ENCODE measurements at places on chromosomes 1 and 21.

DNA sequence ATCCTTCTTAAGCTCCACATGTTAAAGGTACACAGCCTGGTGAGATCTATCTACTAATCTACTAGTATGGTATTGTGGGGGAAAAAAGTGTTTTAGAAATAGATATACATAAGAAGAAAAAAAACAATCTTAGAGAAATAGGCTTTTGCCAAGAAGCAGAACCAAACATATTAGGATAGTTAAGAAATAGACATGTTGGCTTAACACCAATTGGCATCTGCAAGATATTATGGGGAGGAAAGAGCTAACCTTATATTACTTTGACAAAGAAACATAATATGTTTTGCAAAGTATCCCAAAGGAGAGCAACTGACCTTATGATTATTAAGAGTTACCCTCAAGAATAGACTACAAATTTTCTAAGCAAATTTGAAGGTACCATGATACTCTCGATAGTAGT, 202.9 kb downstream of the BRINP3 start:
- no peak for DNase-seq

- no peak for DNase-seq
Observed at GRCh38 chr1:219792337-219793021, 135.9 kb downstream of the SLC30A10 start.

DNA sequence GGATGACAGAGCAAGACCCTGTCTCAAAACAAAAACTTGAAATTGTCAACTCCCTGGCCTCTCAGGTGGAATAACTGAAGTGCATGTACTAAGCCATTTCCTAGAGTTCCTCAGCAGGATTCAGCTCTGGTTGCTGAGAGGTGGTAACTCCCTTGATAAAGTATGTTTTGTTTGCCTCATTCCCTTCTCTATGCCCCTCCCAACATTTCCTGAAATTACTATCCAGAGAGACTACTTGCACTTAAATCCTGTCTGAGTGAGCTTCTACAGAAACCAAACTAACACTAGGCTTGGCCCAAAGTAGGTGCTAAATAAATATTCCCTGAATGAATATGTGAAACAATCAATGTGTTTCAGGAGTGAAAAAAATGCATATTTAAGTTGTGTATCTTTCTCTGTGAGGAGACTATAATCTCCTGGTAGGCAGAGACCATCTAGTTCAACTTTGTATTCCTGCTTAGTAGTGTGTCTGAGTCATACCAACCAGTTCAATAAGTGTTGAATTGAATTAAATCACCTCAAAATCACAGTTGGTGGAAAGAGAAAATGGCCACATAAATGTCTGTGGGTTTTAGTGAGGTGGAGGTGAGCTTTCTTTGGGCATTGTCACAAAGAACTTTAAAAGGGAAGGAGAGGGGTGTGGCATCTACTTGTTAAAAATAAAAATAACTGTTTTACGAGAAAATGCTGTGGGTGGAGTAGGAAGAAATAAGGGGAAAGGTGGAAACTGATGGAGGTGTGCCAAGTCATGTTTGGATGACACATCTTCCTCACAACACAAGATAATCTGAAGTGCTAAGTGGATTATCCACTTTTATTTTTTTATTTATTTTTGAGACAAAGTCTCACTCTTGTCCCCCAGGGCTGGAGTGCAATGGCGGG, 12.6 kb downstream of the RIMKLA start:
- no peak for DNase-seq

- no peak for DNase-seq
Observed at GRCh38 chr1:233620065-233620464, 6.2 kb downstream of the KCNK1 start.

DNA sequence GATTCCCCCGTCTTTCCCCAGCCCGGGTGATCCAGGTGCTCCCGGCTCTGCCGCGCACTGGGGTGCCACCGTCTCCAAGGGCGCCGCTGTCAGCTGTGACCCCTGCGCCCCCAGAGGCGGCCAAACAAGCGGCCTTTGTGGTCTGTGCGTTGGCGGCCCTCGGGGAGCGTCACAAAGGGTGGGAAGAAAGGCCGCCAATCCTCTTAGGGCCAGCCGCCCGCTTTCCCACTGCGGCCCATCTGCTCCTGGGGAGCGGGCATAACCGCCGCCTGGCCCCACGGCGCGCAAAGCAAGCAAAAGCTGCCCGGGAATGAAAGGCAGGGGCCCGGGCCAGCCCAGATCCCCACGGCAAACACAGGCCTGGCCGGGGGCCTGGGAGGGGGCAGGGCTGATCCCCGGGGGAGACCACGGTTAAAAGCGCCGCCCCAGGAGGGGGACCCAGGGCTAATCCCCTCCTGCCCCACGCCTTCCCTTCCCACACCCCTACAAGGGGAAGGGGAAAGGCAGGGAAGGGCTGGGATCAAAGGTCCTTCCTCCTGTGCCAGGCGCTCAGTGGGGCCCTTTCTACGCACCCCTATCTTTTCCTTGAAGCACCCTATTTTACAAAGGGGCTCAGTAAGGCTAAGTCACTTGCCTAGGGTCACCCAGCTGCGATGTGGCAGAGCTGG, 24.0 kb downstream of the C1QB start:
- DNase-seq: no peak

- DNase-seq: no peak
Observed at GRCh38 chr1:15951341-15952153, 24.4 kb downstream of the ZBTB17 start.

GRCh38 chr1:115496904-115497527, 144.8 kb upstream of the VANGL1 start:
- peak; percentile 38 for DNase-seq

- DNase-seq: no peak
Observed at GRCh38 chr1:151156515-151156819, at the start of gene TNFAIP8L2. TNFAIP8L2 (plus strand) TSS chr1:151156649; CDS start chr1:151158698, 2,049 bp downstream.

DNA sequence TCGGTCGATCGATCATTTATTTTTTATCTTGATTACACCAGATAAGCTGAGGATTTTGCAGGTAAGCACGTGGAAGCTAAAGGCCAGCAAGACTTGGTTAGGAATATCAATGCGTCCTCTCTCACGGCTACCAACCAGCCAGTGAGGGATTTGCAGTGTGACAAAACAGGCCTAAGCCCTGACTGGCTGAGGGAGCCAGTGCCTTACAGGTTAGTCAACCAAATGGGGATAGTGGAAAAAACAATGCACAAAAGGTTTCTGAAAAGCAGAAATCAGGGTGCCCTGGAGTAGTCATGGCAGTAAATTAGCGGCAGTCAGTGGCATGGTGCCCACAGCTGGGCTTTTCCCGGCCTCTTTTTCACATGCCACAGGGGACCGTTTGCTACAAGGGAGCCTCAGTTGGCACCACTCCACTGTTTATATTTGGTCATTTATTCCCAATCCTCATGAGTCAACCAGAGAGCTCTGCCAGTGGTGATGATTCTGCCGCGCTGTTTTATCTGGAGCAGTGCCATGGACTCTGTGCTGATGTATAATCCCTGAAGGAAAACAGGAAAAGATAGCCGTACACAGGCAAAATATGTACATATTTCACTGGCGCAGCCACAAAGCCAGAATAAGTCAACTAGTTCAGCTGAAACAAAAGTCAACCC, 167.6 kb downstream of the RHOU start:
- peak; percentile 76 for DNase-seq

DNA sequence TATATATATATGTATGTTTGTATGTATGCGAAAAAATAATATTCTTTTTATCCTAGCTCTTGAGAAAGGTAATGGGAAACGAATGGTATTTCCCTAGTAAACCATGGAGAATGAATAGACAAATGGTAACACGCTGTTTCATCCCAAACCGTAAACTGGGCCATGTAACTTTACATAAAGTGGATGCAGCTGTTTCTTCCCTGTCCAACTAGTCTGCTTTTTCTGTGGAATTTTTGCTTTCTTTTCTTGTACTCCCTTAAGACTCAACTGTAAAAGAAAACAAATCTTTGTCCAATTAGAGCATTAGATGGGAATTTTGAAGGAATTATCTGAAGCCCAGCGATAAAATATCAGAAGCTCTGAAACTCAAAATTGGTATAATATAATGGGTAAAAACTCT, 198.1 kb downstream of the NFIA start:
- DNase-seq: no peak

GRCh38 chr1:231550448-231550781, 21.9 kb downstream of the TSNAX start:
- peak; percentile 48 for DNase-seq

DNA sequence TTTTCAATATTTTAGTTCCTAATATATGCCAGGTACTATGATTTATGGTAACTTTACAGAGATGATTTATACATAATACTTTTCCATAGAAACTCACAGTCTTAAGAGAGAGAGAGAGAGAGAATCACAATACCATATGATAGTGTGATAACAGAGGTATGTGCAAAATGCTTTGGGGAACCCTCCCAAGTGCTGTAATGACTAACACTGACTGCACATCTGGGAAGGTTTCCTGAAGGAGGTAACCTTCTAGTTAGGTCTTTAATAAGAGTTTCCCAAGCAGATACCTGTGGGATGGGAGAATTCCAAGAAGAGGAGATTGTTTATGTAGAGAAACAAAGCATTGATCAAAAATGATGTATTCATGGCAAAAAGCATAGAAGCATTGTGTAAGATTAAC, 34.6 kb upstream of the PIGC start:
- DNase-seq: no peak

DNA sequence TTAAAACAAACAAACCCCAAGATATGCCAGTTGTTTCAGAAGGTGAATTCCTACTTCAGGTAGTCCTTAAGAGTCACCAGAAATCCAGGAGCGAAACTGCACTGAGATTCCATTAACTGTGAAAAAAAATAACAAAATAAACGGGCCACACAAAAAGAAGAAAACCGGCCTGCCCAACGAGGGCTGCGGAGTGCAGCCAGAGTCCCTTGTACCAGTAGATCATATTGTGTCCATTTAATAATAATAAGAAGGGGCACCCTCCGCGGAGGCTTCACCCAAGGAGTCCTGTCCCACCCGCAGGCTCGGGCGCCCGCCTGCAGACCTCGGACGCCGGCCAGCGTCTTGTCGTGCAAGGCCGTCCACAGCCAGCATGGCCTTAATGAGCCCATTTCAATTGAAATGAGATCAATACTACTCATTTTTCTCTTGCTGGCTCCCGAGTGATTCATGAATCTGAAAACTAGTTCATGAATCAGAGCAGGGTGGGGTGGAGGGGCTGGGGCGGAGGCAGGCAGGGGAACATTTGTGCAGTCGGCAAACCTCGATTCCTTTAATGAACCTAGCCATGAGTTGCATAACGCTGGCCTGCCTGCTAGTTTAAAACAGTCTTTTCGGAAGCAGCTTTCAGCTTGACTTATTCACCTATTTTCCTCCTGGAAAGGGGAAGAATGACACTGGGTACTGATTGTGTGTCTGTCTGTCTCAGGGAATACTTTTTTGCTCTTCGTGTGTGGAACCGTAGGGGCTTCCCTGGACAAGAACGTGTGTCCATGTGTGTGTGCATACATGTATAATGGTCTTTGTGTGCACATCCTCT, 113.1 kb upstream of the IRF2BP2 start:
- DNase-seq: peak; percentile 44

- DNase-seq: no peak
Observed at GRCh38 chr1:18527921-18528320, 47.2 kb downstream of the KLHDC7A start.

- DNase-seq: no peak
Observed at GRCh38 chr1:98854137-98854536, 150.5 kb downstream of the PLPPR5 start.

DNA sequence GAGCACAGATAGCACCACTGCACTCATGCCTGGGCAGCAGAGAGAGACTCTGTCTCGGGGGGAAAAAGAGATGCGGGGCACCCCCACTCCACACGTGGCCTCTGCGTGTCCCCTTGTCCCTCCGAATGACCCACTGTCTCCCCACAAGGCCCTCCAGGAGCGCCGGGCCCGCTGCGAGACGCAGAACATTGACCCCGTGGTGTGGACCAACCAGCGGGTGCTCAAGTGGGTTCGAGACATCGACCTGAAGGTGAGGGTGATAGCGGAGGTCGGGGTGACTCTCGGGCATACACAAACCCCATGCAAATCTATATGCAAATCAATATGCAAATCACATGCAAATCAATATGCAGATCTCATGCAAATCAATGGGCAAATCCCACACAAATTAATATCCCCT, 50.3 kb upstream of the TMEM51 start:
- no peak for DNase-seq
